Stimulated activated CD4-positive, alpha-beta T cell treated with anti-CD3 and anti-CD28 coated beads, TNF-alpha, amount 100 ng/mL, for 1 hour (primary cell): ENCODE measurements at places on chromosomes 7 and 10.
A peak's percentile ranks its signal among the peaks of the same experiment; 100 is the strongest.

DNA sequence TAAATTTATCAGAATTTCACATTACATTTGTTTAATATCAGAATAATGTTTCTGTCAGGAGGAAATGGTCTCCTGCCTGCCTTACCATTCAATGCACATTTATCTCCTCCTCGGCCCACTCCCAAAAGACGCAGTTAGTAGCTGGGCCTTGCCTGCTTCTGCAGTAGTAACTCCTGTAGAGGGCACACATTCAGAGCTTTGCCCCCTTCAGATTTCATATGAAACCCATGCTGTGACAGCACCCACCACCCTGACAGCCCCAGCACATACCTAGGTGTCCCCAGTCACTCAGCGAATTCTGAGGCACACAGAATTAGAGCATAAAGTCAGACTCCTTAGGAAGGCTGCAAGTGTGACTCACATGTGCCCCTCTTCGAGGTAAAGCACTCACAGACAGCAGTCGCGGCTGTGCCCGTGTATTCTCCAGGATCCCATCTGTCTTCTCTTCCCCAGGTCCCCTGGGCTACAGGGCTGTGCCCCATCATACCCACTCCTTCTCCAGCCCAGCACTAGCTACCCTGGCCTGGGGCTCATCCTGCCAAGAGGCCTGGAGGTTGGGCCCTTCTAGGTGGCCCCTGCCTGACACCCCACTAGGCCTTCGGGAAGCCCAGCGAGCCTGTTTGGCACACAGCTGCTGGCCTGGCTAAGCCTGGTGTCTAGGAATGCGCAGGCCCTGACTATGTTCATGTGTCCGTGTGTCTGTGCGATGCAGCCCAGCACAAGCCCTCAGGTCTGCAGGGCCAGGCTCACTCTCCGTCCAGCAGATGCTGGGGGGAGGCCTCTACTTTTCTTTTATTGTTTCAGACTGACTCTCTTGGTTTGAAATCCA, 4.7 kb upstream of the DEPP1 start:
- no peak for DNase-seq

DNA sequence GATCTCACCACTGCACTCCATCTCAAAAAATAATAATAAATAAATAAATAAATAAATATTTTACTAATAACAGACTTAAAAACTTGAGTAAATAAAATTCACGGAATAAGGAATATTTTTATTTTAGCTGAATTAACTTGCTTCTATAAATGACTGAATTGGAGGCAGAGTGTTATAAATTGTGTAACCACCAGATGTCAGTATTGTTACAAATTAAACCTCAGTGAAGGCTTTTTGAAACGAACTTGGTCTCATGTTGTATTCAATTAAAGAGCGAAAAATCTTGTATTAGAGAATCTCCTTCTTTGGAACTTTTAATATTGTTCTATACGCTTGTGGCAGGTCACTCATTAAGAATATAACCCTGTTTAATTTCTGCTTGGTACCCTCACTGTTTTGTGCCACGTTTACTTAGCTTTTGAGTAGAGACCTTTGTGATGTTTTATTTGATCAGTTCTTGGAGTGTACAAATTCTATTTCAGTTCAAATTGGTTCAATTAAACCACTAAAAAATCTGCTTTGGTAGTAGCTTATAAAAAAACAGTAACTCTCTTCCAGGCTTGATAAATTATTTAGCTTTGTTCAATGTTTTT, 45.6 kb upstream of the SCIN start:
- no peak for DNase-seq

DNA sequence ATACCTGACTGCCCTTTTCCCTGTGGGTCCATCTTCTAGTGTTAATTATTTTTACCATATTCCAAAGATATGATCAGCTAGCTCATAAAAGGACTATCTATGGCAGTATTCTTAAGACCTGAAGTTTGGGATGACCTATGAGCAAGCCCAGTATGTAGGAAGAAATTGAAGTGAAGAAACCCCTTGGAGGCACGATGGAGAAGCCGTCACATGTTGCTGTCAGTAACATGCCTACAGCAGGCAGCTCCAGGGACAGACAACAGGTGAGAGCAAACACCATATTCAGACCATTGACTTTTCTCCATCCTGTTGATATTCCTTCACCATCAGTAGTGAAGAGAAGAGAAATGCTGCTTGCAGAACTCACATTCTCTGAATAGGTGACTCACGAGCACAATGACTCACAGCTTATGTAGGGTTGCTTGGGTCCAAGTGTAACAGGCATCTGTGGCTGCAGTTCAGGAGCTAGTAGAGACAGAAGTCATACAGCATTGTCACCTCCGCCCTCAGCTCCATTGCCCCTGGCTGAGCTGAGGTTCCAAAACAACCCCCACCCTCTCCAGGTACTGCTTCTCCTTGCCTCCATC, 8.4 kb upstream of the LYZL2 start:
- no peak for DNase-seq

GRCh38 chr10:34780818-34781380, 34.2 kb downstream of the PARD3 start:
- DNase-seq, result no peak

- DNase-seq, result no peak
Measured at GRCh38 chr10:99525897-99526296, 6.8 kb upstream of the NKX2-3 start.

- peak; percentile 24 for DNase-seq
Measured at GRCh38 chr7:131106681-131107336, 220.9 kb upstream of the MKLN1 start.

- DNase-seq, result no peak
Measured at GRCh38 chr10:97805949-97806348, 34.1 kb upstream of the SFRP5 start.

GRCh38 chr7:5620459-5620881, 161.0 kb downstream of the RNF216 start:
- no peak for DNase-seq
